ENCODE measurements at places on chromosomes 6 and 20. TPM values are rescaled to one million over a fixed set of nuclear protein-coding genes. Genes with fewer than 3 reads are reported as not detected.

- no peaks in the 10 kb centered on the region for H3K4me1 ChIP-seq
- no peaks in the 10 kb centered on the region for H3K36me3 ChIP-seq
- no peak overlapping the region for H3K4me3 ChIP-seq
- no peak overlapping the region for H3K27ac ChIP-seq
- DNase-seq: no peak
Measured at GRCh38 chr6:106963544-106963943, 11.0 kb downstream of the CD24 start.

DNA sequence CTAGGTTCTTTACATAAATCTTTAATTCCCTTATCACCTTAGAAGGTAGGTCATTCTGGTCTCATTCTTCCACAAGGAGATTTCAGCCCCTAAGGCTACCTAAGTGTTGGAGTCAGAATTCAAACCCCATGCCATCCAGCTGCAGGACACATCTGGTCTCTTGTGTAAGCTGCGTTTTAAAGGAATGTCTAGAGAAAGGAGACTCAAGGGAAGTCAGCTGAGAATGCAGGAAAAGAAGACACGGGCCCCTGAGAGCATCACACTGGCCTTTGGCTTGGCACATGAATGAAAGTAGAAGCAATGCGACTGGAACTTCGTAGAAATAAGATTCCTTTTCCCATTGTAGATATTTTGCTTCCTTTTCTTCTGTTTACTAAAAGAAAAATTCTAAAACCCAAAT lies 76.7 kb upstream of the SYNJ2 start:
- H3K4me1 ChIP-seq: peaks cover 2% of the 10 kb centered on the region
- peaks cover 86% of the 10 kb centered on the region for H3K36me3 ChIP-seq
- no peaks in the 10 kb centered on the region for H3K27me3 ChIP-seq
- no peak for DNase-seq

The ARFGEF3 gene
- 5.2 TPM for polyA plus RNA-seq

The SLC22A7 gene
- polyA plus RNA-seq: not detected

The DOK5 gene
- polyA plus RNA-seq: 1.6 TPM

- peak overlapping the region; percentile 78 for H3K4me3 ChIP-seq
- H3K4me1 ChIP-seq: peaks cover 29% of the 10 kb centered on the region
- H3K27me3 ChIP-seq: no peaks in the 10 kb centered on the region
- peak overlapping the region; percentile 94 for H3K27ac ChIP-seq
- DNase-seq: peak; percentile 67
Measured at GRCh38 chr20:59939052-59939878, 840 bp downstream of the PPP1R3D start.

- DNase-seq: no peak
- H3K27me3 ChIP-seq: no peaks in the 10 kb centered on the region
- H3K4me3 ChIP-seq: no peak overlapping the region
- no peak overlapping the region for H3K27ac ChIP-seq
Measured at GRCh38 chr6:110971468-110971867, 10.4 kb upstream of the RPF2 start.

DNA sequence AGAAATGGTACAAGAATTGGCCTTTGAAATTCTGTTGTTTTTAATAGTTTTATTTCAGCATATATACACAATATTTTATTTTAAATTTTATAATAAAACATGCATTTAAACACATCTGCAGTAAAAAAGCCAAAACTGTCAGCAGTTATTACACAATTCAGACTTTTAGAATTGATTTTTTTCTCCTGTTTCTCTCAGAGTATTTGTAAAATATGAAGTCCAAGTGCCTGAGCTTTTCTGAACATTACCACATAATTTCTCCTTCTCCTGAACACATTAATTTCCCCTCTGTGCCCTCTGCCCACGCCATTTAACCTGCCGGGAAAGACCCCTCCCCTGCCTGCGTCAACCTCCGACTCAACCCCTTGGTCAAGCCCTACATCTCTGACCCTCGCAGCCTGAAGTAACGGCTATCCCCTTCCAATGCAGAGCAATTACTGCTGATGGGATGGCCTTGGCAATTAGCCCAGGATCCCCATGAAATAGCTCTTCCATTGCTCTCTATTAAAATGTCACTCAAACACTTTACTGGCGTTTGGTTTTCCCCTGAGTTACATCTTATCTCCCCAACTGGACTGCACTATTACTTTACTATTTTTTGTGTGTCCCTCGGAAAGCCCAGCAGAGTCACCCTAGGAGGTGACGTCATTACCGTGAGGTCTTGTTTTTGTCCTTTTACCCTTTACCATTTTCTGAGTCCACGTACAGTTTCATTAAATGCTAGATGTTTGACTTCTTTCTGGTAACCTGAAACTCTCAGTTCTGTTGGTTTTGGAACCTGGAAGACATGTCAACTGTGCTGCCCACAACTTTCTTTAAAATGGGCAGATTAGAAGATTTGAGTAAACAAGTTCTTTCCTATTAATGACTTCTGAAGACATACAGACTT lies 146.7 kb upstream of the TAB2 start:
- H3K36me3 ChIP-seq: no peaks in the 10 kb centered on the region
- no peaks in the 10 kb centered on the region for H3K27me3 ChIP-seq
- no peaks in the 10 kb centered on the region for H3K4me1 ChIP-seq
- H3K4me3 ChIP-seq: no peak overlapping the region
- DNase-seq: peak; percentile 69

- peaks cover 7% of the 10 kb centered on the region for H3K4me1 ChIP-seq
- H3K27me3 ChIP-seq: no peaks in the 10 kb centered on the region
- H3K4me3 ChIP-seq: no peak overlapping the region
- H3K27ac ChIP-seq: peak overlapping the region; percentile 52
Measured at GRCh38 chr20:50710492-50711063, 19.2 kb upstream of the RIPOR3 start.

DNA sequence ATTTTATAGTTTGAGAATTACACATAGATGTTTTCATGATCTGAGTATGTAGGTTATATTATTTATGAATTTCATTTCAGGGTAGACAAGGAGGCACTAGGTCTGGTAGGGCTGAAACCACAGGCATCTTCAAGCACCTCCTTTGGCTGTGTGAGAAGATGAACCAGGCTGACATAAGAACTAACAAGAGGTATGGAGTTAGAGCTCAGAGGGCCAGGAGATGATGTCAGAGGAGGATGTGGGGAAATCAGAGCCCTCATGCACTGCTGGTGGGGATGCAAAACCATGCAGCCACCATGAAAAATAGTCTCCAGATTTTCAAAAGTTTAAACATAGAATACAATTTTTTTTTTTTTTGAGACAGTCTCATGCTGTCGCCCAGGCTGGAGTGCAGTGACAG lies 13.6 kb upstream of the RIPOR3 start:
- H3K4me1 ChIP-seq: peaks cover 15% of the 10 kb centered on the region
- H3K36me3 ChIP-seq: no peaks in the 10 kb centered on the region
- no peak for DNase-seq
- no peaks in the 10 kb centered on the region for H3K27me3 ChIP-seq
- no peak overlapping the region for H3K4me3 ChIP-seq

The SLC17A5 gene
- 3.0 TPM for polyA plus RNA-seq

The AK9 gene
- 4.3 TPM for polyA plus RNA-seq

DNA sequence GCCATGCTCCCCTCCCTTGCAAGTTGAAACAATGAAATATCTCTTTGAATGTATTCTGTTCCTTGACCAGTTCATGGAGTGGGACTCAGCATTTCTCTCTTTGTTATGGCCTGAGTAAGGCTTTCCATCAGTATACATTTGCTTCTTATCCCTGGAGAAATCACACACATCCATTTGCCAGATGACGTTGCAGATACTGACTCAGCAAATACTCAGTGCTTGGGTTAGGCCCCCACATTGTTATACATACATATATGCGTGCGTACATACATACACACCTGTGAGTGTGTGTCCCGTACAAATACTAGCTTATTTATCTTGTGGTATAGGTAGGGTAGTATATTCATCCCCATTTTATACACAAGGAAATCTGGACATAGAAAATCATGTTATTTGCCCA lies 72.4 kb downstream of the PLG start:
- no peak overlapping the region for H3K27ac ChIP-seq
- peaks cover 4% of the 10 kb centered on the region for H3K27me3 ChIP-seq
- H3K4me3 ChIP-seq: no peak overlapping the region
- no peaks in the 10 kb centered on the region for H3K36me3 ChIP-seq

DNA sequence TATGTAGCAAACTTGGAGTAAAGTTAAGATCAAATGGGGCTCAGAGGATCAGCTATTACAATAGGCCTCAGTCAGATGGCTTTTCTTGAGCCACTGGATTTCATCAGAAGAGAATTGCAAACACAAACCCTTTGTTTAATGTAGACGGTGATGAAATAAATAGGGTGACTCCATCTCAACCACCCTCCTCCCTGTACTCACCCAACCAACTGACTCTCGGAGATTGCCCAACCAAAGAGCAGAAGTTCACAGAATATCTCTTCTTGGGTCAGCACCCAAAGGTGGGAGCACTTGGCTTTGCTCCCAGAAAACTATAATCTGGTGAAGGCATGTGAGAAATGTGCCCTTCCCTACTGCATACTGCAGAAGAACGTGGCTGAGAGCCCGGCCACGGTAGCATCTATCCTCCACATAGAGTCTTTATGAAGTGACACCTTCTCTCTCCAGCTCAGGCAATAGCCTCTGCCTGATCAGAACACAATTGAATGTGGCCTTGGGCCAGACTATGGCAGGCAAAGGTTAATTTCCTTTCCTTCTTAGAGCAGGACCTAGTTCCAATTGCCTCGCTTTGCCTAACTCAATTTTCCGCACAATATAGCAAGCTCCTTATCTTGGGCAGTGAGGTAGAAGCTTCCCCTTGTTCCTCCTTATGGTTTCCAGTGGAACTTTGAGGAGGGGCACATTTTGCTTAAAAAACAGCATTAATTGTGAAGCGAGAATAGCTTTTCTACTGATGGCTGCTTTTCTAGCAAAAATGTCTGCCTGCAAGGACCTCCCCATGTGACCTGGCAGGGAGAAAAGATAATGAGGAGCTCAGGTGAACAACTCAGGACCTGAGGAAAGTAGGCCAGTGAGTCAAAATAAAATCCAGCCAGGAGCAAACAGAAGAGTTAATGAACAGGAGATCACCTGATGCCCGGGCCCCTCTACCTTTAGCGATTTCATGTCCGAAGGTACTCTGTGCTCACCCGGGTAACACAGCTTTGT lies 79.4 kb downstream of the GFOD1 start:
- H3K36me3 ChIP-seq: no peaks in the 10 kb centered on the region
- peak overlapping the region; percentile 72 for H3K27ac ChIP-seq
- DNase-seq: peak; percentile 32

DNA sequence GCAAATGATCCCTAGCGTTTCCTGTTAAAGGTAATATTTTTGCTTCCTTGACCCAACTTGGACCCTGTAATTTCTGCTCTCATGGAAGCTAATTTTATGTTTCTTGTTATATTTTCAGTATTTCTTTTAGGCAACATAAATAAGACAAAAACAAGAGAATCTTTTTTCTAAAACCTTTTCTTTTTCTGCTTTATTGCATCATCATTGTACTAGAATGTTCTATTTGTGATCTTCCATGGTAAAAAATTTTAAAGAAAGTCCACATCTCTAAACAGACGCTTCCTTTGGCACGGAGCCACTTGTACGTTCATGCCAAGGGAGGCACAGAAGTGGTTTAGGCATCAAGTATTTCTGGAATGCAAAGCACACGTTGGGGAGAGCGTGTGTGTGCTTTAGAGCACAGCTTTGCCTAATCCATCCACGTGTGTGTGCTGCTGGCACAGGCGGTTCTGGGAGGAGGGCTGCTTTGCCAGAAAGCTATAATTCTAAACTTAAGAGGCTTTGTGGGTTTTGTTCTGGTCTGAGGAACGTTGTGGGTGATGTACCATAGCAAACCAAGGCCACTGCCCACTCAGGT lies 98.3 kb downstream of the SASH1 start:
- no peaks in the 10 kb centered on the region for H3K36me3 ChIP-seq
- H3K27ac ChIP-seq: peak overlapping the region; percentile 60
- no peak overlapping the region for H3K4me3 ChIP-seq
- peaks cover 12% of the 10 kb centered on the region for H3K4me1 ChIP-seq
